ENCODE measurements at places on chromosomes 5 and 9. TPM values are rescaled to one million over a fixed set of nuclear protein-coding genes. Genes with fewer than 3 reads are reported as not detected.

The SLC22A5 gene
- 36.3 TPM for polyA plus RNA-seq

The SLCO6A1 gene
- polyA plus RNA-seq: not detected

The SMIM33 gene
- not detected for polyA plus RNA-seq

The ARHGEF39 gene
- polyA plus RNA-seq: 0.17 TPM

The ANKRD34B gene
- polyA plus RNA-seq: not detected

The GABRG2 gene
- polyA plus RNA-seq: not detected

The FNIP1 gene
- polyA plus RNA-seq: 2.9 TPM

The ATOSB gene
- polyA plus RNA-seq: 19.5 TPM

The PFN3 gene
- not detected for polyA plus RNA-seq

The LARP1 gene
- 25.2 TPM for polyA plus RNA-seq

The FOXD4L4 gene
- not detected for polyA plus RNA-seq

The ANKRD18B gene
- not detected for polyA plus RNA-seq

- DNase-seq: no peak
These were observed 562.2 kb downstream of the HTR1A start for GRCh38 chr5:63400079-63400478.

DNA sequence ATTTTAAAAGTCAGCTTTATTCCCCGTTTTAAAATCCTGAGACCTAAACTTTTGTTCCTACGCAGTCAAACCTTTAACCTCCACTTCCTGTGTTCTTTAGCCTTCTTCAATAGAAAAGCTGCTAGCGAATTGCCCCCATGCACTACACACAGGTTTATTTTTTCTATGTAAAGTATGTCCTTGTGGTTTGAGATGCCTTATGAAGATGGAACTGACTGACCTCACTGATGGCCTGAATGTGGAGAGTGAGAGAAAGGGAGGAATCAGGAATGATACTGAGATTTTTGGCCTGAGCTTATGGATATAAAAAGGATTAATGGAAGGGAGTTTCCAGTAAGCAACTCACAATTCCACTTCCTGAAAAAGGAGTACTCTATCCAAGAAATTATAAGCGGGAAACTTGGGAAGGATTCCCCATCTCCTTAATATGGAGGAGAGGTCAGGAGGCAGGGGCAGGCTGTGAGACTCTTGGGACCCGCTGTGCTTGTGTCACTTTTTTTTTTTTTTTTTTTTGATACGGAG lies 89.5 kb downstream of the UGCG start:
- DNase-seq: peak; percentile 34

- DNase-seq: peak; percentile 79
These were observed 6.6 kb downstream of the GALNT10 start for GRCh38 chr5:154196955-154197652.

- no peak for DNase-seq
These were observed 30.2 kb downstream of the SH3PXD2B start for GRCh38 chr5:172424111-172424490.

GRCh38 chr5:97623441-97623840 lies 440.4 kb upstream of the RIOK2 start:
- DNase-seq: no peak

- no peak for DNase-seq
These were observed 82.9 kb downstream of the PHF2 start for GRCh38 chr9:93659044-93659836.

DNA sequence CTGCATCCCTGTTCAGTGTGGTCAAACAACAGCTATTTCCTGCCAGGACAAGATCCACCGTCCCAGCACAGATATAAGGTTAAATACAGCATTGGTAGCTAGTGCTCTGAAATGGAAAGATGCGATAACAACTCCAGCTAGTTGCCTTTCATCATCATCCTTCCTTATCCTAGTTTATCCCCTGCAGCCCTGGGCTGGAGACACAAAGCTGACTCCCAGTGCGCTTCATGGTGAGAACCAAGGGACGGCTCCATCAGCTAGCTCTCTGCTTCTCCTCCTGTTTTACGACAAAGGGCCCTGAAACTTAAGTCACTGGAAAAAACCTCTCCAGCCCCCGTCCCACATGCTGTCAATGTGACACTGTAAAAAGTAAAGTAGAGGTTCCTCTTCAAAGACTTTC lies 37.9 kb downstream of the CDC14B start:
- peak; percentile 32 for DNase-seq

- no peak for DNase-seq
These were observed 411.0 kb downstream of the MED10 start for GRCh38 chr5:5967373-5967772.

GRCh38 chr9:83291196-83291595 lies 228.3 kb upstream of the RASEF start:
- no peak for DNase-seq

DNA sequence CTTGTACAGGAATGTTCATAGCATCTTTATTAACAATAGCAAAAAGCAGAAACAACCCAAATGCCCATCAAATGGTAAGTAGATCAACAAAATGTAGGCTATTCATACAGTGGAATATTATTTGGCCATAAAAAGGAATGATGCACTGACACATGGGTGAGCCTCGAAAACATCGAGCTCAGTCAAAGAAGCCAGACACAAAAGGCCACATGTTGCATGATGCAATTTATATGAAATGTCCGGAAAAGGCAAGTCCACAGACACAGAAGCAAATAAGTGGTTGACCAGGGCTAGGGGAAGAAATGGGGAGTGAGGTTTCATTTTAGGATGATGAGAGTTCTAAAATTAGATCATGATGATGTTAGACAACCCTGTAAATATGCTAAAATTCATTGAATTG lies 16.5 kb upstream of the SLC2A8 start:
- no peak for DNase-seq

DNA sequence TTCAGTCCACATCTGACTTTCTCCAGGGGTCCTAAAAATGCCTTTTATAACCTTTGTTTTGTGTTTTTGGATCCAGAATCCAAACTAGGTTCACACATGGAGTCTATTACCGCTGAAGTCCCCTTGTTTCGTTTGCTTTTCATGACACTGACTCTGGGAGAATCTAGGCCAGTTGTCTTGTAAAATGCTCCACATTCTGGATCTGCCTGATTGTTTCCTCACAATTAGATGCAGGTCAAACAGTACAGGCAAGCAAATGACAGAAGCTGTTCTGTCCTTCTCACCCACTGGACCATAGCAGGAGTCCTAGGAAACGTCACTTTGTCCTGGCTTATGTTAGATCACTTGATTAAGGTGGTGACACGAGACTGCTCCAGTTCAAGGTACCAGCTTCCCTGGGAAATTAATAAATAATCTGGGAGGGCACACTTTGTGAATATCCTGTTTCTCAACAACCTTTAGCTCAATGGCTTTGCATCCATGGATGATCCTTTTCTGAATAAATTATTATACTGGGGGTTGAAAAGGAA lies 34.1 kb downstream of the FABP6 start:
- peak; percentile 68 for DNase-seq

DNA sequence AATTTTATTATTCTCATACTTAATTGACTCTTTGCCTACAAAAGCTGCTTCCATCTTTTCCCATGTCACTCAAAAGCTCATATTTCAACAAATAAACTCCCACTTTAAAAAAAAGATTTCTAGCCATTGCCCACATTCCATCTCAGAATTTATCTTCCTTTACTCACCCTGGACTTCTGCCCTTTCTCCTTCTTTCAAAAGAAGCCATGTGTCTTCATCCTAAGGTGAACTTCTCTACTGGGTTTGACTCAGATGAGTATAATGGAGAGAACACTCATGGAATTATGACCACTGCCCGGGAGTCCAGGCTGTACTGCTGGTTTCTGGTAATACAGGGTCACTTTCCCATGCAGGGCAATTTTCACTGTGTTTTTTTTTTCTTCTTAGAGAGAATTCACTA lies 548.5 kb upstream of the ZNF462 start:
- no peak for DNase-seq

- no peak for DNase-seq
These were observed 3.9 kb downstream of the NIPAL4 start for GRCh38 chr5:157463621-157464518.

- no peak for DNase-seq
These were observed 42.6 kb downstream of the RAB24 start for GRCh38 chr5:177260961-177261360.

DNA sequence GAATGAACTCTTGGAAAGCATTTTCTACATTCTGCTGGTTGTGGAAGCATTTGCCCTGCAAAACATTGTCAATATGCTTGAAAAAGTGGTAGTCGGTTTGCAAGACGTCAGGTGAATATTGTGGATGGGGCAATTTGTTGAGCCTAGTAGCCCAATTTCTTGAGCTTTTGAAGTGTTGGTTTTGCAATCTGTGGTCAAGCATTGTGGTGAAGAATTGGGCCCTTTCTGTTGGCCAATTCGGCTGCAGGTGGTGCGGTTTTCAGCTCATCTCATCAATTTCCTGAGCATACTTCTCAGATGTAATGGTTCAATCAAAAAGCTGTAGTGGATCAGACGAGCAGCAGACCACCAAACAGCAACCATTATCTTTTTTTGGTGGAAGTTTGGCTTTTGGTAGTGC lies 426.8 kb upstream of the CDH9 start:
- DNase-seq: no peak

DNA sequence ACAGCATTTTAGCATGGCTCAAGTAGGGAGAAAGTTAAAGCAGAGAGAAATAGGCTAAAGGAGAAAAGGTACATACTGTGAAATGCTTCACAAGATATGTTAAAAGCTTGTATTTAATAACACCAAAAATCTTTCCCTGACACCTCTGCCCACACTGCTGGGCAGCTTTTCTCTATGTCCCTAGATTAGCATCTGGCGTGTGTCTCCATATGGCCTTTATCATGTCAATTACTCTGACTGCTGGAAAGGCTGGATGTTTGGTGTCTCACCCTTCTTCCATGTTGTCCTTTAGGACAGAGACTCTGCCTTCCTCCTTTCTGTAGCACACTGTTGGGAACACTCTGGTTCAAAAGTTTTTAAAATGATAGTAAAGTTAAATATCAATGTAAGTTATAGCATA lies 122.5 kb downstream of the OXCT1 start:
- DNase-seq: no peak

- no peak for DNase-seq
These were observed 33.2 kb downstream of the IDNK start for GRCh38 chr9:83656032-83656680.

DNA sequence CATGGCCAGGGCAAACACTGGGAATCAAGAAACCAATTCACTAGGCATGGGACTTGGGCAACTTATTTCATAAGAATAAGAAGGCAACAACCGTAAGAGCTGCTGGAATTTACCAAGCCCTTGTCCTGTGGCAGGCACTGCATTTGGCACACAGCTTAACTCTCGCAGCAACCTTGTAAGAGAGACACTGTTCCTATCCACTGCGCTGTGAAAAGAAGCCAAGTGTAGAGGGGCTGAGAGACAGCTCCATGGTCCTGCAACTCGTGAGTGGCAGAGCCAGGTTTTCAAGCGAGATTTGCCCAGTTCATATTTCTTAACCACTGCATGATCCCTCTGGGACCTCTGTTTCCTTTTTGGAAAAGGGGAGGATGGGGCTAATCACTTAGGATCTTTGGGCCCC lies 129.3 kb upstream of the STC2 start:
- no peak for DNase-seq

DNA sequence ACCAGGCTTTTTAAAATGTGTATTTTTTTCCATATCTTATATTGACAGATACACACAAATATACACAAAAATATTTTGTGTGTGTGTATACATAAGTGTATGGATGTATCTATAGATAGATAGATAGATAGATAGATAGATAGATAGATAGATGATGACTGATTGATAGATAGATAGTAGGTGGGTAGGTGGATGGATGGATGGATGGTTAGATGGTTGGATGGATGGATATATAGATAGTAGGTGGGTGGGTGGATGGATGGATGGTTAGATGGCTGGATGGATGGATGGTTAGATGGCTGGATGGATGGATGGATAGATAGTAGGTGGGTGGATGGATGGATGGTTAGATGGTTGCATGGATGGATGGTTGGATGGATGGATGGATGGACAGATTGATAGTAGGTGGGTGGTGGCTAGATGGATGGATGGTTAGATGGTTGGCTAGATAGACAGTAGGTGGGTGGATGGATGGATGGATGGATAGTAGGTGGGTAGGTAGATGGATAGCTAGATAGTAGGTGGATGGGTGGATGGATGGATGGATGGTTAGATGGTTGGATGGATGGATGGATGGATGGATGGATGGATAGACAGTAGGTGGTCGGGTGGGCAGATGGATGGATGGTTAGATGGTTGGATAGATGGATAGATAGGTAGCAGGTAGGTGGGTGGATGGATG lies 156.2 kb downstream of the NR3C1 start:
- DNase-seq: no peak

DNA sequence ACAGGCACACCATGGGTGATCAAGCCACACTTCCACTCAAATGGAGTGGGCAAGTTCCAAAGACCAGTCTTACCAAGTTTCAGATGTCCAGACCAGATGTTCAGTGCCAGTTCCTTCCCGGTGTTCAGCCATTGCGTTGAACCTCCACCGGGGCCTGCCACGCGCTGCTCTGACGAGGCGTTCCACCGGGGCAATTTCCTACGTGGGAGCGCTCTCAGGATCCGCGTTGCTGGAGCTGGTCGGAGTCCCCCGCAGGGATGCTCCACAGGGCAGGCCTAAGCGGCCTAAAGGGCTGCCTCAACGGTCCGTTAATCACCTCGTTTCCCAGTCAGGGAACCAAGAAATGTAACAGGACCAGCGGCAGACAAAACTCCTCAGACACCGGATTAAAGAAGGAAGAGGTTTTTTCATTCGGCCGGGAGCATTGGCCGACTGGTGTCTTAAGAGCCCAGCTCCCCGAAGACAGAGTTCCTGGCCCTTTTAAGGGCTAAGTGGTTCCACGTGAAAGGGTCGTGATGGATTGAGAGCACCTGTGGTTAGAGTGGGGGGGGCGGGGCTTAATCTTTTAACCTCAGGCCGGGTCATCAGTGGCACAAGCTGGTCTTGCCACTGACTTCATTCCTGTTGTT lies 35.7 kb upstream of the PPP1R26 start:
- DNase-seq: peak; percentile 37

- no peak for DNase-seq
These were observed 14.8 kb downstream of the ODF2 start for GRCh38 chr9:128470560-128470959.

DNA sequence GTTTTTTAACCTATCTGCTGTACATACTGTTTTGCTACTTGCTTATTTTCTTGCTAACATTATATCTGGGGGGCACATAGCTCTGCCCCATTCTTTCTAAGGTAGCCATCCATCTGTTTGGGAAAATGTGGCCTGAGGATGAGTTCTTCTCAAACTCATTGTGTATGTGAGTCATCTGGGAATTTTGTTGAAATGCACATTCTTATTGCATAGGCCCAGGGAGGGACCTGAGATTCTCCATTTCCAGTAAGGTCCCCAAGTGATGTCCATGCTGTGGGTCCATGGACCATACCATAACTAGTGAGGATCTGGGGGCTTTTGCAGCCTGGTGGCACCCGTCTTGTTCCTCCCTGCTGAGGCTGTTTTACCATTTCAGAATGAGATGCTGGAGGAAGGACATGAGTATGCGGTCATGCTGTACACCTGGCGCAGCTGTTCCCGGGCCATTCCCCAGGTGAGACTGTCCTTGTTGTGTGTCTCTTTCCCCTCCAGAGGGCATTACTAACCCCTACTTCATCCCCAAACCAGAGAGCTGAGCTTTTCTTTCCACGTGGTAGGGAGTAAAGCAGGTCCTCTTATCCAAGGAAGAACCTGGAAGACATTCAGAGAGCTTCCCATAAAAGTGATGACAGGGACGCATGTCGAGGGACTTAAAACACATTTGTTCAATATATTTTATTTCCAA lies 28.6 kb downstream of the CYFIP2 start:
- DNase-seq: no peak

- DNase-seq: no peak
These were observed 25.9 kb upstream of the UNC5A start for GRCh38 chr5:176784218-176785165.
